ENCODE measurements at places on chromosomes 12 and 14.

GRCh38 chr12:1634590-1635191, 5.7 kb downstream of the WNT5B start:
- DNase-seq = peak; percentile 78

DNA sequence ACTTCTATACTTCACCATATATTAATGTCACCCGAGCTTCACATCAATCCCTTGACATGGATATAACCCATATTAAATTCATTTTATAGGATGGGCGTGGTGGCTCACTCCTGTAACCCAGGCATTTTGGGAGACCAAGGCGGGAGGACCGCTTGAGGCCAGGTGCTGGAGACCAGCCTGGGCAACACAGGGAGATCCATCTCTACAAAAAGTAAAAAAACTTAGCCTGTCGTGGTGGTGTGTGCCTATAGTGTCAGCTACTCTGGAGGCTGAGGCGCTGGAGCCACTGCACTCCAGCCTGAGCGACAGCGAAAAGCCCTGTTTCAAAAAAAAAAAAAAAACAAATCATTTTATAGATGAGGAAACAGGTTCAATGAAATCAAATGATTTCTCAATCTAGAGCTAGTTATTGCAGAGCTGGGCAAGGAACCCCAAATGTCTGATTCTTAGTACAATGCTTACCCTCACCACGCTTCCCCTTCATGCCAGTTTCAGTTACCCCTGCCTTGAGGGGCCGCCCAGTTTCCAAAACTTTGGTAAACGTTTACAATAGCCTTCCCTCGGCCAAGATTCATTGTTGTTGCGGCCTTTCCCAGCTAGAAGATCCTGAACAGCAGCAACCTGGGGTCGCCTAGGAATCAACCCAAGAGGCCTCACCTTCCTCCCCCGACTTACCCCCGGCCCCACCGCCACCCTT, 751 bp downstream of the PSMB5 start:
- DNase-seq = peak; percentile 9

DNA sequence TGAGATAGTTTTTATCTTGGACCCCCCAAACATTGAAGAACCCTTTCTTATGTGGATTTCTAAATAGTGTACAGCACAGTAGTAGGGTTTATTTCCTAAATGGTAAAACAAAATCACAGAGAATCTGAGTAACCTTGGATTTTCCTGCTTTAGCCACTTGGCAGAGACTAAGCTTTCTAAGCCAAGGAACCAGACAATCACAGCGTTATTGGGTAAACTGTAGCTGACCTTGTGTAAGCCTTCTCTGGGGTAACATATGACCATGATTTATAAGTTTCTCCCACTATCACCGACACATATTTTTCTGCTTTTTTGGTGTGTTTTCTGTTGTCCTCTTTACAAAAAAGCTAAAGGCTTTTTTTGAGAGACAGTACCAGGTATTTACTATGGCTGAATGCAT, 136.3 kb upstream of the PZP start:
- peak; percentile 57 for DNase-seq

DNA sequence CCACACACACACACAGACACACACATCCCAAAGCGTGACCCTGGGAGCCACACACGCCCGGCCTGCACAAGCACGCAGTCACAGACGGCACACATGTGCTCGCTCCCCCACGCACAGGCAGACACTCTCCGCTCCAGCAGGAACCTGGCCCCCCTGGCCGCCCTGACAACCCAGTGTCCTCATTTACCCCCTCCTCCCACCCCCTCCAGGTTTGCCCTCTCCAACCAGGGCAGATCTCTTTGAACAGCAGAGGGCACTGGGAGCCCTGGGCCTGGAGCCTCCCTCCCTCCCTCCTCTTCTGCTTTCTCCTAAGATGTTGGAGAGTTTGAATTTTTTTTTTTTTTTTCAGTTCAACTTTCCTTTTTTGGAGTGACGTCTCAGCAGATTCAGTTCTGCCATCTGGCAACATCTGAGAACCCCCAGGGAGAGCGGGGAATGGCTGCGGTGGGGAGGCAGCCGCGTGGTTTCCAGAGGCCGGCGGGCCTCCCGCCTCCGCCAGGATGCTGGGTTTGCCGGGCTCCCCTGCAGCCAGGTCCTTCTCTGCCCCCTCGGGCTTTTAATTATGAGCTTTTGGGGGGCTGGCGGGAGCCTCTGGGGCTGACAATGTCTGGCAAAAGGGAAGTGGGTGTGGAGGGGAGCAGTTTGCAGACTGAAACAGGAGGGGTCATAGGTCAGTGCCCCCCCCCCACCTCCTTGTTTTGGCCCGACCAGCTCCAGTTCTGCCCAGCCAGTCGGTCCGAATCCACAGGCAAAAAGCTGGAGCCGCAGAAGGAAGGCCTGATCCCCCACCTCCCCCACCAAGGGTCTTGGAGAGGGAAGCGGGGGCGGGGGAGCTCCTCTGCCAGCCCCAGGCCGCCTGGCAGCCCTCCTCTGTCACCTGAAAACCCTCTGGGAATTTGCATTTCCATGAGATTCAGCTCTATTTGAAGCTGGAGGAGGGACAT, 1.3 kb upstream of the NCOR2 start:
- DNase-seq = peak; percentile 93

- DNase-seq = no peak
Measured at GRCh38 chr12:175250-175649, 38.7 kb downstream of the SLC6A12 start.

DNA sequence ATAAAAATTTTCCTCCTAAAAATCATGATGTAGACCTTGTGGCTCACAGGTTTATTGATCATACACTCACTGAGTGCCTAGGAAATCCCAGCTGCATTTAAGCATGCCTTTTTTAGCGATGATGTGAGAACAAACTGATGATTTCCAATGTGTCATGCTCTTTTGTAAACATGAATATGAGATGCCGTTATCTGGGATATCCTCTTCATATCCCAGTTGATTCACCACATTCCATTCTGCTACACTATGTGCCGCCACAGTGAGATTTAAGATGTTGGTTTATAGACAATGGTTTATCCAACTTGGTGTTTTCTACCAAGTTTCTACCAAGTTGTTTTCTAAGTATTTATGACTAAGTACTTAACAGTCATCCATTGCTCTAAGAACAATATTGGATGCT, 5.2 kb downstream of the OR4E1 start:
- DNase-seq = no peak

GRCh38 chr12:3259973-3260372, 182.8 kb downstream of the TSPAN9 start:
- no peak for DNase-seq

DNA sequence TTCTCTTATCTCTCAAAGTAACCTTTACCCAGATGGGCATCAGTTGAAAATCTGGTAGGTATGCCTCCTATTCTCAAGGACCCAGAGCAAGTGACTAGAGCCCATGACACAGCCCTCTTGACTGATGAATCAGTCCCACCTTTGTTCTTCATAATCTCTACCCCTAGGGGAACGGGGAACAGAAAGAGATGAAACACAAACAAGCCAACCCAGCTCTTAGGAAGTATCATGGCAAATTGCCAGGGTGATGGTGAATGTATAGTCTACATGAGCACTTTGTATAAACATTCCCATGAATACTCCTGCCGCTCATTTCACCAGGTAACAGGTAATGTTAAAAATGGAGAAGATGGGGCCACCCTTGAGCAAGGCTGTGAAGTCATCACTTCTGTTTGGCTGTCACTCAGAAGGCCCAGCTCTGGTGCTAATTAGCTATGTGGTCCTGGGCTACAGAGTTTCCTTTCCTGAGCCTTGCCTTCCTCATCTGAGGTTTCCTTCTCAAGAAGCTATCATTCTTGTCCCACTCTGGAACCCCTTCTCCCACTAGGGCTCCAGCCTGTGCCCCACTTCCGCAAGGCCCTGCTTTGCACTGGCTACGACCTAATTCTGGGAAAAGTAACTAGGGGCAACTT, 161.7 kb downstream of the ANO2 start:
- DNase-seq = no peak

DNA sequence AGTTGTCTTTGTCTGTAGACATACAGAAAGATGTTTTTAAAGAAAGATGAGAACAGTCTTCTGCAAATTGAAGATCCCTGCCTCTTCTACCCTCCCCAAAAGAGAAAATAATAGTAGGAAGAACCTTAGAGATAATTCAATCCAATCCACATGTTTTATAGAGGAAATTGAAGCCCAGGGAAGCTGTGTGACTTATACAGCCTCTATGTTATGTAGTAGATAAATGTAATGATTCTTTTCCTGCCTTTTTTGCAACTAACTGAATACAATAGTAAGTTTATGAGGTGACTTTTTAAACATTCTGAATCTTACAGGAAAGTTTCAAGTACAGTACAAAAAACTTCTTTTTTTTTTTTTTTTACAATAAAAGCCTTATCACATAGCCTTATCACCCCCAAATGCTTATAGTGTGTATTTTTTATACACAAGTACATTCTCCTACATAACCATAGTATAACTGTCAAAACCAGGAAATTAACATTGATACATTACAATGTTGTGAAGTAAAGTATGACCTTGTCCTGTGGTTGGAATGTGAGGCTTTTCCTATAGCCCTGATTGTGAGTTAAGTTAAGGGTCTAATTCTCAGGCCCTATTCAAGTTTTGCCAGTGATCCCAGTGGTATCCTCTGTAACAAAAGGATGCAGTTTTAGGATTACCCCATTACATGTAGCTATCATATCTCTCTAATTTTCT, 94.4 kb downstream of the FIGNL2 start:
- no peak for DNase-seq

DNA sequence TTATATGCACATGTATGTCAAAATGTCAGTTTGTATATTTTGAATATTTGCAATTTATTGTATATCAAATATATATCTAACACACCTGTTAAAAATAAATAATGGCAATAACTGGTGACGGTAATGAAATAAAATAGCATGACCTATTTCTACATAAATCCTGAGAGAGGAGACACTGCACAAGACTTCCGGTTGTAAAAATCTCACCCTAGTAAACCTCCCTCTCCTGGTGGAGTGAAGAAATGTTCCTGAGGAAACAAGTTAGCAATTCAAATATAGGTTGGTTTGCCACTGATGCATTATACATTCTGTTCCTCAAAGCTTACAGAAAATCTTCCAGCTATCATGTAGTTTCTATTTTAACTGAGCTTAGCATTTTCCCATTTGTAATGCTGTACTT, 166.1 kb upstream of the SYT10 start:
- DNase-seq = peak; percentile 29

DNA sequence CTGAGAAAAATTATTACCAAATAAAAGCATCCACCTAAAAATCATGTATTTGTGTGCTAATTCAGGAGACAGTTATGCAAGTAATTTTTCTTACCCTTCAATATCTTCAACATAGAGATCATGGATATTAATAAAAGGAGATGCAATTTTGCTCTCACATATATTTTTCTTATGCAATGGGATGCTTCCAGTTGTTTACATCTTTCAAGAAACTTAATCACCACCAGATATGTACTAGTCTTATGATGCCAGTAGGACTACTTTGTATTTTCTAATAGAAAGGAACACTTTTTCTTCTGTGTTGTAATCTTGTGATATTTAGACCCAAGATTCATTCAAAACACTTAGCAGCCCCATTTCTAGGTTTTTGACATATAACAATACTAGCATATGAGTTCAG, 107.6 kb downstream of the NAV3 start:
- no peak for DNase-seq

- no peak for DNase-seq
Measured at GRCh38 chr12:101746661-101747060, 7.4 kb upstream of the SYCP3 start.

DNA sequence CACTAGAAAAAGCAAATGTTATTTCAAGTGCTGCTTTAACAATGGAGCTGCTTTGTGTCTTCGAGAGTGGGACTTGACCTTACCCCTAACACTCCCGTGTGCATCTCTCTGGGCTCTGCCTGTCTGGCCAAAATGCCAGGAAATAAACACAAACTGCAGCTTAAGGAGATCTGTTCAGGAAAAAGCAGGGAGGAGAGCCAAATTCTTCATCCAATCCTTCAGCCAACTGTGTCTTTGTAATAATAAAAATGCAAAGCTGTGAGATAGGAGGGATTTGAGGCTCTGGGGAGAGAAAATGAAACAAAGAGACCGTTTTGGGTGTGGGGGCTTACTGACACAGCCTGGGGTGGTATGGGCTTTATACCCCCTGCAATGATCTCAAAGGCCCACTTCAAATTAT, 85.8 kb upstream of the WSCD2 start:
- DNase-seq = no peak

DNA sequence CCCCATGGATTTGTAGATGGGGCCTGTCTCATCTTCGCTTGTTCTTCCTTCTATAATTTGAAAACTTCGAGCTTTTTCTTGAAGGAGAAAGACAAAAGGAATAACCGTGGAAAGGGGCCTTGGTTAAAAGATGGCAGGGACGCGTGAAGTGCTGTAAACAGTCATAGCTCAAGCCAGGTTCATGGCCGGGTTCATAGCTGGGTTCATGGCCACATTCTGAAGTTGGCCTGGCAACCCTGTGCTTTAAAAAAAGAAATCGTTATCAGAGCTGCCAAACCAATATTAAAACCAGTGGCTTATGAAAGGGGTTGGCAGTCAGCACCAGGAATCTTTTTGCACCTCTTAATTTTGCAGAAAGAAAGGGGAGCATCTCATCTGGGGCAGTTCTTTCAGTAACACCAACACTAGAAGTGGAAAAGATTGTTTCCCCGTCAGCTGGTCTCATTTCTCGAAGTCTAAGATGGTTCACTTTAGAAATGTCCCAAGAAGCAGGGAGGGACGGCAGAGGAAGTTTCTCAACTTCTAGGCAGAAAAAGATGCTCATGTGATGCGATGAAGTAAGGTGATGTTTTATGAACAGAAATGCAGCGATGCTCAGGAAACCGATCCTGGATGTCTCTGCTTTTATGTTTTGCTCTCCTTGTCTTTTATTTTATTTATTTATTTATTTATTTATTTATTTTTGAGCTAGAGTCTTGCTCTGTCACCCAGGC, 193.1 kb upstream of the TBX3 start:
- DNase-seq = peak; percentile 9

- DNase-seq = no peak
Measured at GRCh38 chr12:96427269-96427729, 27.1 kb upstream of the CDK17 start.

DNA sequence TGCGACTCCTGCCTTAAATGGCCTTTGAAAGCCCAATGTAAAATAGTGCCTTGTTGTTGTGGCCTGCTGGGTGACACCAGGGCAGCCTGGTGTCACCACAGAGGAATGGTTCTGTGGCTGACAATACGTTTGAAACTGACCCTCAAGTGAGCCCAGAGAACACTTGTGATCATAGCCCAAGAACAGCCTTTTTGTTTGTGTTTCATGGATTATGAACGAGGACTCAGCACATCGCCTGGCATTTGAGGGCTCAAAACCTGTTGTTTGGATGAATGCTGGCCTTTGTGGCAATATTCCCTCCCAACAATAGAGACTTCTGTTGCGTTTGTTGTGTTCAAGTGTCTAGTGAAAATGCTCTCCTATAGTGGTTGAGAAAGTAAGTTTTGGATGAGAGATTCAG, 48.5 kb downstream of the TSPAN9 start:
- no peak for DNase-seq

DNA sequence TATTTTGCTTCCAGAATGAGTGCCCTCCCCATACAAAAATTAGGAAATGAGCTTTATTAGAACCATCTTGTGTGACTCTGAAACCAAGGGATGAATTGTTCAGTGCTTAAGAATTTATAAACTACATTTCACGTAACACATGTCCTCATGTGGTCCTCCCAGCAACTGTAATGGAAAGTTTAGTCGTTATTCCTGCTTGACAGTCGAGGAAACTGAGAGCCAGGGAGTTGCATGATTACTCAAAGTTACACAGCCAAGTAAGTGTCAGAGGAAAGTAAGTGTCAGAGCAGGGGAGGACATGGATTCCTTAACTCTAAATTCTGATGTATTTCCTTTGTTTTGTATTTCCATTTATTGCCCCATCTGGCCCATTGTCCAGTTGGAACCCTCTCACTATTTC, 453.9 kb downstream of the FUT8 start:
- no peak for DNase-seq

Data from inflammatory macrophage (primary cell).